ENCODE measurements at places on chromosomes 12 and 14.

DNA sequence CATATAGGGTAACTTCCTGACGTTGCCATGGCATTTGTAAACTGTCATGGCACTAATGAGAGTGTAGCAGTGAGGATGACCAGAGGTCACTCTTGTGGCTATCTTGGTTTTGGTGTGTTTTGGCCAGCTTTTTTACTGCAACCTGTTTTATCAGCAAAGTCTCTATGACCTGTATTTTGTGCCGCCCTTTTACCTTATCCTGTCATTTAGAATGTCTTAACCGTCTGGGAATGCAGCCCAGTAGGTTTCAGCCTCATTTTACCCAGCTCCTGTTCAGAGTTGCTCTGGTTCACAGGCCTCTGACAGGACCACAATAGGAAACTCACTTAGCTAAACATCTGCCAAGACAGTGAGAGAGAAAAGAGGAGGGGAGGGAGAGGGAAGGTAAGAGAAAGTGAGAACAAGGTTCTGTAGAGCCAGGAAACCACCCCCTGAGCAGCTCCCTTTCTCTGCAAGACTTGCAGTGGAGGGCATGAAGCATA is 64.8 kb upstream of the PLEKHG3 start:
- DNase-seq, result no peak

DNA sequence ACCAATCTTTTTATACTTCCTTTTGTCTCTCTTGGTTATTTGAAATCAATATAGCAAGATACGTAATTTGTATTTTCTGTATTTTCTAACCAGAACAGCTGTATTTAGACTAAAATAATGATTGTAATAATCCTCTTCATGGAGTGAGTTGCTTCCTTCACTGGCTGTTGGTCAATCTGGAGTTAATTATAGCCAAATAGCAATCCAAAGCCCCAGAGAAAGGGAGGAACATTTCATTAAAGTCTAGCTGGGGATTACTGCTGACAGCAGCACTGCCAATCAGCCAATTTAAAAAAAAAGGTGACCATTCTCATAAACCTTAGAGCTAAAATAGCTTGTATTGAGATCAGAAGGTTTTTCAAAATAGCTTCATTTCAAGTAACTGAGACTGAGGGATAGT is 118.0 kb downstream of the TRHDE start:
- DNase-seq, result no peak

DNA sequence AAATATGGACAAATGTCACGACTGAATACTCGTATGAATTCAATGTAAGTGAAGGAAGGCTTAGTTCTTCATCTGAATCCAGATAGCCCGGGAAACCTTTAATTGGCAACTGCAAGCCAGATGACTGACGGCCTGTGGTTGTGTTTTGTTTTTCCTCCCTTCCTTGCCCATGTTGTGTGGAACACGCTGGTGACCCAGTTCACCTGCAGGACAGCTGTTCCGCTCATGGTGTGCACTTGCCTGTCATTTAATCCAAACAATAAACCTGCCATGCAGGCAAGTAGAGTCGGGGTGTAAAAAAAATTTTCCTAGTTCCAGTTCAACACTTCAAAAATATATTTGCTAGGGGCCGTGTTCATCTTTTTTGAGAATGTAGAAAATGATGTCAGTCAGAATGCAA is 88.0 kb downstream of the TMEM132D start:
- no peak for DNase-seq

DNA sequence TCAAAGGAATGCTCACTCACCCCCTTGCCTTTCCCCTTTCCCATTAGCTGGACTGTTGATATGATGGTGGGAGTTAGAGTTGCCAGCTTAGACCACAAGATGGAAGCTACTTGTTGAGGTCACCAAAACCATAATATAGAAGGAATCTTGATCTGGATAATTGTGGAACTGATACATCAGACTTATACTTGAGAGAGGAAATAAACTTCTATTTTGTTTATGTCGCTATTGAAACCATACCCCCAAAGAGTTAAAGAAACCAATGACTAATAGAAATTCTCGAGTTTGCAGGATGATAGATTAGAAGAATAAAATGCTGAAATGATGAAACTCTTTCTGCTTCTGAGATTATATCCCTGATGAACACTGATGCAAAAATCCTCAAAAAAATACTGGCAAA is 37.9 kb downstream of the TDG start:
- no peak for DNase-seq

GRCh38 chr12:5047729-5048128 is 4.0 kb downstream of the KCNA5 start:
- no peak for DNase-seq

DNA sequence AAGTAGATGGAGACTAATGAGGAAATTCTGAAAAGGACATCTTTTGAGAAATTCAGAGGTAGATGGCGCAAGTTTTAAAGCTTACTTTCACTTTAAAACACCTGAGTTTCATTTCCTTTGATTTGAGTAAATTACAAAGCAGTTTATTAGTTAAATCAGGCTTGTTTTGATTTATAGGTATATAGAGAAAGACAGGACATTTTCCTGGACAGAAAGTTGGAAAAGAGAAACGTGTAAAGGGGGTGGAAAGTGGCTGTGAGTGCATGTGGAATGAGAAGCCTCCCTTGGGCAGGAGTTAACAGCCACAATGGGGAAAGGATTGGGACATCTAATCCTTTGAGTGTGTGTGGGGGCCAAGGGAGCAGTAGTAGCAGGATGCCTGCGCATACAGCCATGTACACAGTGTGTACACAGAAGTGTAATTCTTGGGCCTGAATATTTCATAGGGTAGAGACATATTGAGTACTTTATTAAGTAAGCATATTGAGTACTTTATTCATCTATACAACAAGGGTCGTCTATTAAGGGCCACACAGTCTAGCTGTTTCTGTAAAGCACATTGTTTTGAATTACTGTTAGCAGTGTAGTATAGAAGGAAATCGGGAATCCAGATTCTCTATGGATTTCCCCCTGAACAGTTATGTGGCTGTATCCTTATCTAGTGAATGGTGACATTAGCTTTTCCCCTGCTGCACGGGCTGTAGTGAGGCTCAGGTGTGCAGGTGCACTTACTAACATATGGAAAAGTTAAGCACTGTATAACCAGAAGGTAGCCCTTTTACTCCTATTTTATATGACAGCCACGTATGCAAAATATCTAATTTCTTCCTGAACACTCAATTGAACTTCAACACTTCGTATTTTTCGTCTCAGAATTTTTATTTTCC is 19.1 kb downstream of the MARK3 start:
- DNase-seq, result no peak

DNA sequence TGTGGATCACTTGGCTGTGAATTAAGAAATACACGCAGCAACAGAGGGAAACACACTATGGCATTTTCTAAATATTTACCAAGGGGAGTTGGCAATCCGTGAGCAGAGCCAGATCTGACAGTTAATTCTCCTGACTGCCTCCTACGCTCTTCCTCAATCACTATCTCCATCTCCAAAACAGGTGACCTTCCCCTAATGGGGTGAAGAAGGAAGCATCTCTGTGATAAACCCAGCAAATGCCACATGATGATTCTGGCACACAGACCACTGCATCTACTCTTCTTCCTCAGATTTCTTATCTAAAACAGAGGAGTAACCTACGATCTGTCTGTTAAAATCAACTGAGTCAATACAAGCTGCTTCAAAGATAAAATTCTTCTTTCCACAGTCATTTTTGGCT is 4.4 kb downstream of the SPTB start:
- no peak for DNase-seq

GRCh38 chr12:47886510-47887240 is 18.1 kb downstream of the VDR start:
- DNase-seq, result no peak

GRCh38 chr14:74524076-74524811 is 30.7 kb downstream of the ISCA2 start:
- DNase-seq, result no peak

- DNase-seq, result no peak
Observed at GRCh38 chr12:73731658-73732057, 806.0 kb upstream of the ATXN7L3B start.

DNA sequence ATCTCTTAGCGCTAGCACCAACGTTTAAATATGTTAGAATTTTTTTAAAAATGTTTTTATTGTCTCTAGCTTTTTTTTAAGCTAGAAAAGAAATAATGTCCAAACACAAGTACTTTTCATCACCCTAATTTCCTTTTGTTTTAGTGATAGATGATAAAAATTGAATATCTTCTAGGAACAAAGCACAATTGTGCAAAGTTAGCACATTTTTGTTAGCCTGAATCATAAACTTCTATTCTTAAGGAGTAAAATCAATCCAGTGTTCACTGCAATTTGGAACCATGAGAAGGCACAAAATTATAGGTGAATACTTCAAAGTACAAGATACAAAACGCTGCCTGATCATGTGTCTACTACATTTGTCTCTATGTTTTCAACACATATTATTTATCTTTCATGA is 408.5 kb upstream of the RPL10L start:
- DNase-seq, result no peak

DNA sequence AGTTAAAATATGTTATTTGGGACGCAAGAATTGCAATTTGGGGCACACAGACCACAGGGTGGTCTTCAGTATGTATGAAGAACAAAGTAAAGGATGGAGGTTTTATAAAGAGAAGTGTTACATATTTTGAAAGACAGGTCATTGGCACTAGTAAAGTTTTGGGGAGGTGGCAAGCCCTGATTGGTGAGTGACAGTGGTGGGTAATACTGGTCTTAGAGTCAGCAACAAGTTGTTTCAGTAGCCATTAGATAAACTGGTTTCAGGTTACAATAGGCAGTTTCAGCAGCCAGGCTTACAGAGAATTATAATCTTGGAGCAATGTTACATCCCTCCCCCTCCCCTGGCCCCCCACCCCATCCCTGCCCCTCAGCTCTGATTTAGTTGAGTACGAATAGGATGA is 17.5 kb downstream of the MARK3 start:
- no peak for DNase-seq

DNA sequence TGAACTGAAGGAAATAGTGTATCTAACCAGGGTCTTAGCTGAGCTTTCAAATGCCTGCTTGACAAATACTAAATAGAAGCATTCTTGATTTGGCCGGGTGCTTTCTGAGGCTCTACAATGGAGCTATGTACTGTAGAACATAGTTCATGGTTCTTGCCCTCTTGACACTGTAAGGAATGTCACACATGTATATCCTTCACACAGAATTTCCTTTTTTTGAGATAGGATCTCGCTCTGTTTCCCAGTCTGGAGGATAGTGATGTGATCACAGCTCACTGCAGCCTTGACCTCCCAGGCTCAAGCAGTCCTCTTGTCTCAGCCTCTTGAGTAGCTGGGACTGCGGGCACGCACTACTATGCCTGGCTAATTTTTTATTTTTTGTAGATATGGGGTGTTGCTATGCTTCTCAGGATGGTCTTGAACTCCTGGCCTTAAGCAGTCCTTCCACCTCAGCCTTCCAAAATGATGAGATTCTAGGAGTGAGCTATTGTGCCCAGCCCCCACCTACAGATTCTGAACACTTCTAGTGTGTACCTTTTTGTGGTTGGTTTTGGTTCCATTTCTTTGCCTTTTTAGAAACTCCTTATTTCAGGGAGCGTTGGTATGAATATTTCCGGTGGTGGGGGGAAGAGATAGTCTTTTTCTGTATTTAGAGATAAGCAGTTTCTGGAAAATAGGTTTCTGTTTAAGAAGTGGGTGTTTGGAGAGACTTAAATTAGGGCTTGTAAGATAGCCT is 4.2 kb downstream of the MLXIP start:
- DNase-seq, result no peak

GRCh38 chr14:100871234-100872186 is 32.0 kb downstream of the RTL1 start:
- no peak for DNase-seq

DNA sequence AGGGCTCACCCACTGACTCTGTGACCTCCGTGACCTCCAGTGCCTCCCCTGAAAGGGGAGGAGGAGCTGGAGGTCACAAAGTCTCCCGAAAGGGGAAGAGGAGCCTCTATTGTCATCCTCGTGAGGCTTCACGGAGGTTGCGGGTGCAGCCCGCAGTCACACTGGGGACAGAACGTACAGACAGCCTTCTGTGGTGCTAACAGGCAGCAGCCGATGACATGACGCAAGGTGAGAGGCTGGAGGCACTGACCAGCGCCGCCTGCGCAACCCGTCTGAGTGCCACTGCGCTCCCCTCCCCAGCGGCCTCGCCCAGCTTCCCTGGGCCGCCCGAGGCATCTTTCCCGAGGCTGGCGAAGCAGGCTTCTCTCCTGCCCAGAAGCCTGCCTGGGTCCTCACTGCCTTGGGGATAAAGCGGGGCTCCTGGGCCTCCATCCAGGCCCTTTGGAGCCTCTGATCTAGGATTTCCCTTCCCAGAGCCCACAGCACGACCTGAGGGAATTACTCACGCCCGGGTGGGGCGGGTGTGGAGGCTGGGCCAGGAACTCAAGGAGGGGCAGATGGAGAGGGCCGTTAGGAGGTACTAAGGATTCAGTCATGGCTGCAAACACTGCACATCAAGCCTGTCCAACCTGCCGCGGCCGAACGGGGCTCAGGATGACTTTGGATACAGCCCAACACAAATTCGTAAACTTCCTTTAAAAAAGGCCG is 12.3 kb upstream of the LBHD2 start:
- DNase-seq, result no peak

DNA sequence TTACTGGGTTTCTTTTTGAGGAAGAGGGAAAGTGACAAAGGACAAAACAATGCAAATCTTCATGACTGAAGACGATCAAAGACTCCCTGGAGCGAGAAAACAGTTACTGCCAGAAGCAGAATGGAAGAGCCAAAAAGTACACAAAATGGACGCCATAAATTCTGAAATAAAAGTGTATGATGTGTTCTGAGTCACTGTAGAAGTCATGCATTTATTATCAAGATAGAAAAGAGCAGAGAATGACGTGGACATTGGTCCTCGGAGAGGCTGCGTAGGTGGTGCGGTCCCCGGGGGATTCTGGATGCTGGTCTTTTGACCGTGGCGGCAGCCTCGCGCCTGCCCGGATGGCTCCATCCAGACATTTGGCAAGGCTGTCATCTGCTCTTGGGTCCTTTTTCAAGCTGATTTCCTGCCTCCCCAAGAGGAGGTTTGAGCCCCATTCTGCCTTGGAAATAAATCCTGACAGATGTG is 52.8 kb downstream of the C14orf132 start:
- peak; percentile 28 for DNase-seq

- no peak for DNase-seq
Observed at GRCh38 chr14:98605043-98605442, 667.0 kb downstream of the BCL11B start.

- no peak for DNase-seq
Observed at GRCh38 chr12:51705450-51705849, 114.4 kb downstream of the SCN8A start.

GRCh38 chr12:110373025-110373424 is 30.5 kb downstream of the ANAPC7 start:
- DNase-seq, result no peak

DNA sequence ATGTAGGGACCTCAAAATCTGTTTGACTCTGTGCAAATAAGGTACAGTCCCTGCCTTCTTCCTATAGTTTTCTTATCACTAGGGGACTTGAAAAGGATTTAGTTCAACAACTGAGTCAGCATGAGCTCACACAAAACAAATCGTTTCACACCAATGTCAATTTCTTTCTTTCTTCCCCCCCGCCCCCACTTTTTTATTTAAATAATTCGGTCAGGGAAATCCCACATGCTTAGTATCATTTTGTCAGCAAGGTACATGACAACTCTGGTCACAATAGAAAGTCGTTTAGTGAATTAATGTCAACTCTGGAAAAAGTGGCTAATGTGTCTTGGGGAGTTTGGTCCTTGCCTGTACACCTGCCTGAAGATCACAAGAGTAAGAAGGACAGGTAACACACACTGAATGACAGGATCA is 232.2 kb upstream of the PLEKHG7 start:
- DNase-seq, result no peak

Measured in astrocyte of the cerebellum (primary cell).